Left renal cortex interstitium (tissue), 4 donors: ENCODE measurements at places on chromosomes 5 and 9.

GRCh38 chr5:150759334-150759583 is 442 bp upstream of the DCTN4 start:
- DNase-seq: no peak

DNA sequence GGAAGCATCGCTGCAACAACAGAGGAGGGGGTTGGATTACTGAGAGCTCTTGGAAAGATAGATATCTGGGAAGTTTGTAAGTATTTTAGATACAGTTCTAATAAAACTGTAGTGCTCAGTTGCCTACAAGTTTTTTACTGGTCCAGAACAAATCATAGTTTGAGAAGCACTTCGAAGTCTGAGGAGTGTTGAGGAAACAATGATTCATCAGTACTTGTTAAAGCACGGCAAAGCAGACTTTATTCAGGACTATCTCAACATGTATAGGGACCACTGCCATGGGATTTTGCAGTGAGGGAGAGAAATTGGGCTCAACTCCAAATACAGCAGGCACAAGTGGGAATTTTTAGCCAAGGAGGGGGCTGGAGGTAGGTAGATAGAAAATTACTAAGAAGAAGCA is 25.3 kb upstream of the RECK start:
- DNase-seq: no peak

DNA sequence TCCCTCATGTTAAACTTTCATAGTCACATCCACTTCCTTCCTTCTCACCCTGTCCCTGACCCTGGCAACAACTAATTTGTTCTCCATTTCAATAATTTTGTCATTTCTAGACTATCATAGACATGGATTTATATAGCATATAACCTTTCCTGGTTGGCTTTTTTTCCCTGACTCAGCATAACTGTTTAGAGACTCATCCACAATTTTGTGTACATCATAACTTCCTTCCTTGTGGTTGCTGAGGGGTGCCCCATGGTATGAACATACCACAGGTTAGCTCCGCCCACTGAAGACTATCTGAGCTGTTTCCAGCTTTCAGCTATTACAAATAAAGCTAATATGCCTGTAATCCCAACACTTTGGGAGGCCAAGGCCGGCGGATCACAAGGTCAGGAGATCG is 137.3 kb downstream of the PHF2 start:
- DNase-seq: no peak

- no peak for DNase-seq
Measured at GRCh38 chr9:117178596-117179375, 236.1 kb downstream of the ASTN2 start.

- DNase-seq: no peak
Measured at GRCh38 chr9:137149942-137150616, 11.1 kb downstream of the GRIN1 start.
